ENCODE measurements at places on chromosomes 6 and 20.

DNA sequence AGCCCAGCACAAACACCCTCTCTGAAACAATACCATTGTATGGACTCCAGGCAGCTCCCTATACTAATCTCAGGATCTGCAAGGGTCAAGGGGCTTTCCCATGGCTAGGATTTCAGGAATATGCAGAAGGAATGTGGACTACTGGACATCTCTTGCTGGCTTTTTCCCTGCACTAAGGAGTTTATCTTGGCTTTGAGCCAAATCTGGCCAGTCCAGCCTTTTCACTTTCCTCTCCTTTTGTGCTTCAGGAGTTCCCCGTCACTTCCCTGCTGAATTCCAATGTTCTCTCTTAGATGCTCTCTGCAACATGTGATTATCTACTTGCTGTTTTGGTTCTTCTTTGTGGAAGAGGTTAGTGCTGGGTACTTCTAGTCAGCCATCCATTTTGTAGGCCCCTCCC, 568.2 kb downstream of the HDGFL1 start:
- no peak for DNase-seq

DNA sequence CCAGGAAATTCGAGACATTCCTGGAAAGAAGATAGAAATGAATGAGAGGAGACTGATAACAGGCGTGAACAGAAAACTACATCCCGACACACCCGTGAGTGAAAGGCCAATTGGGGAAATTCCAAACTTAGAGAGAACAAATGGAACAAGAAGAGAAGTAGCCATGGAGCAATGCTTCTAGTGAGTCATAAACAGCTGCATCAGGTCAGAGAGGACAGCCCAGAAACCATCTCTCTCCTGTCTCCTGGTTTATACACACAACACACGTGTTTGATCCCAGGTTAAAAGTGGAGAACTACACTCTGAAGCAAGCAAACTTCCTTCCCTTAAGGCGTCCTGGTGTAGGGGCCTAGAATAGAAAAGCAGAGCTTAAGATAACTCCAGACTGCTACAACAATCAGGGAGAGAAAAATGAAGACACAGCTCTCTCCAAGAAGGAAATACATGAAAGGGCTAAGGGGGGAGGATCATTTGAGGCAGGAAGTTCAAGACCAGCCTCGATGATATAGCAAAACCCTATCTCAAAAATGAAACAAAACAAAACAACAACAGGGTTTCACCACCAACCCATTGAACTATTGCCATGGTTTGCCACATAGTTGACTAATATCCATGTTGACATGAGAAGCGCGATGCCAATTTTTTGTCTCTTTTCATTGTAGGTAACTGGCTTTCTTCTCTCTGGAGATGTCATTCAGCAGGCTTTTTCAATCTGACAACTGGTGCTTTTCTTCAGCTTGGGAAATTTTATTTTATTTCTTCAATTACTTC, 26.9 kb downstream of the NRN1 start:
- no peak for DNase-seq

DNA sequence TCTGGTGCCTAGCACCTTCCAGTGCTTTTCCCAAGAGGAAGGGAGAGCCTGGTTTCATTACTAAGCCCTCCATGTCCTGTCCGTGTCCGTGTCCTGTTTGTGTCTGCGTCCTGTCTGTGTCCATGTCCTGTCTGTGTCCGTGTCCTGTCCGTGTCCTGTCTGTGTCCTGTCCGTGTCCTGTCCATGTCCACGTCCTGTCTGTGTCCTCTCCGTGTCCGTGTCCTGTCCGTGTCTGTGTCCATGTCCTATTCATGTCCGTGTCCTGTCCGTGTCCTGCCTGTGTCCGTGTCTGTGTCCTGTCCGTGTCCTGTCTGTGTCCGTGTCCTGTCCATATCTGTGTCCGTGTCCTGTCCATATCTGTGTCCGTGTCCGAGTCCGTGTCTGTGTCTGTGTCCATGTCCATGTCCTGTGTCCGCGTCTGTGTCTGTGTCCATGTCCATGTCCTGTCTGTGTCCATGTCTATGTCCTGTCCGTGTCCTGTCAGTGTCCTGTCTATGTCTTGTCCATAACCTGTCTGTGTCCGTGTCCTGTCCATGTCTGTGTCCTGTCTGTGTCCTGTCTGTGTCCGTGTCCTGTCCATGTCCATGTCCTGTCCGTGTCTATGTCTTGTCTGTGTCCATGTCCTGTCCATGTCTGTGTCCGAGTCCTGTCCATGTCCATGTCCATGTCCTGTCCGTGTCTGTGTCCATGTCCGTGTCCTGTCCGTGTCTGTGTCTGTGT, 54.4 kb upstream of the BHLHE23 start:
- no peak for DNase-seq

DNA sequence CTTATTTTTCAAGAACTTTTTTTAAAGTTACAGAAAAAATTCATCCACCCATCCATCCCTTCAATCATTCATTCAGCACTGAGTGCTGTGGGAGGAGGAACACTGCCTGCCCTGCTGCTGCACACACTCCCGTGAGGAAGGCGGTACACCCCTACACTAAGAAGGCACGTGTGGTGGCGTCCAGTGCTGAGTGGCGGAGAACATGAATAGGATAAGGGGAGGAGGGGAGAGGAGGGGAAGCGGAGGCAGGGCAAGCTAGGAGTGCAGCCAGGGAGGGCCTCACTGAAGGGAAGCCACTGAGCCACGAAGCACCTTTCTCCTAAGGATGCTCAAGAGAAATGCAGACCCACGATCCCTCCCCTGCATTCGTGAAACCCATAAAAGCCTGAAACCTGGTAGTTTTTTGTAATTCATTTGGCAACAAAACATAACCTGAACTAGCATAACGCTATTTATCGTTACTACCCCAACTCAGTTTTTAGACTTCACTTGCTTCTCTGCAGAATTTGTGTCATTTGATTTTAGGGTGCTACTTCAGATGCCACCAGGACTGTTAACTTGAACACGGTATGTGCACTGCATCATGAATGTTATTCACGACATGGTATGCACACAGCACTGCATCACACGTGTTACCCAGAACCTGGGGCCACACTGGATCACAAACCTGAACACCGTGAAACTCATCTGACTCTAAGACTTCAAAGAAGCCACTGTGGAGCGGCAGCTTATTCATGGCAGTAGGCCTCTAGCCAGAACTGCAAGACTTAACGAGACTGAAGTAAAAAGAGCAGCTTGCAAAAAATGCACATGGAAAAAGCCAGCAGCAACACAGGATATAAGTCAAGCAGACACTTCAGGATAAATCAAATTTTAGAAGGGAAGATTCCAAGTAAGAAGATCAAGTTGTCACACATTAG, 3.5 kb downstream of the RNASET2 start:
- peak; percentile 20 for DNase-seq

- DNase-seq = no peak
These were observed 33.1 kb downstream of the SCAF8 start for GRCh38 chr6:154766288-154766687.

DNA sequence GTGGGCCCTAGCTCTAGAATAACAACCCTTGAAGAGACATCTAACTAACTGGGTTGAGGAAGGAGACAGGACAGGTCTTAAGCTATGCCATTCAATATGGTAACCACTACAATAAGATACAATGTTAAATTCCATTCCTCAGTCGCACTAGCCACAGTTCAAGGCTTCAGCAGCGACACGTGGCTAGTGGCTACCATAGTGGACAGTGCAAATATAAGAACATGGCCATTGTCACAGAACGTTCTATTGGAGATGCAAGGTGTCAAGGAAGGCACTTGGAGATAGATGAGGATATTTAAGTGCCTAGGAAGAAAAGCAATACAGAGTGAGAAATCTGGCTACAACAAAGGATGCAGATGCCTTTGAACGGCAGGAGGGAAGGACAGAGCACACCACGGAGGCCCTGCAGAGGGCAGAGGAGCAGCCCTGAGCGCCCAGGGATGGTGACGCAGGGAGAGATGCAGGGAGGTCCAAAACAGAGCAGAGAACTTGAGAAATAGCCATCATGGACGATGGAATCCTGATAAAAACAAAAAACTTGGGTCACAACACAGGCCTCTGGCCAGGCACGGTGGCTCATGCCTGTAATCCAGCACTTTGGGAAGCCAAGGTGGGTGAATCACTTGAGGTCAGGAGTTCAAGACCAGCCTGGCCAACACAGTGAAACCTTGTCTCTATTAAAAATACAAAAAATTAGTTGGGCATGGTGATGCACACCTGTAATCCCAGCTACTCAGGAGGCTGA, 140.7 kb downstream of the ZMYND8 start:
- DNase-seq = no peak

DNA sequence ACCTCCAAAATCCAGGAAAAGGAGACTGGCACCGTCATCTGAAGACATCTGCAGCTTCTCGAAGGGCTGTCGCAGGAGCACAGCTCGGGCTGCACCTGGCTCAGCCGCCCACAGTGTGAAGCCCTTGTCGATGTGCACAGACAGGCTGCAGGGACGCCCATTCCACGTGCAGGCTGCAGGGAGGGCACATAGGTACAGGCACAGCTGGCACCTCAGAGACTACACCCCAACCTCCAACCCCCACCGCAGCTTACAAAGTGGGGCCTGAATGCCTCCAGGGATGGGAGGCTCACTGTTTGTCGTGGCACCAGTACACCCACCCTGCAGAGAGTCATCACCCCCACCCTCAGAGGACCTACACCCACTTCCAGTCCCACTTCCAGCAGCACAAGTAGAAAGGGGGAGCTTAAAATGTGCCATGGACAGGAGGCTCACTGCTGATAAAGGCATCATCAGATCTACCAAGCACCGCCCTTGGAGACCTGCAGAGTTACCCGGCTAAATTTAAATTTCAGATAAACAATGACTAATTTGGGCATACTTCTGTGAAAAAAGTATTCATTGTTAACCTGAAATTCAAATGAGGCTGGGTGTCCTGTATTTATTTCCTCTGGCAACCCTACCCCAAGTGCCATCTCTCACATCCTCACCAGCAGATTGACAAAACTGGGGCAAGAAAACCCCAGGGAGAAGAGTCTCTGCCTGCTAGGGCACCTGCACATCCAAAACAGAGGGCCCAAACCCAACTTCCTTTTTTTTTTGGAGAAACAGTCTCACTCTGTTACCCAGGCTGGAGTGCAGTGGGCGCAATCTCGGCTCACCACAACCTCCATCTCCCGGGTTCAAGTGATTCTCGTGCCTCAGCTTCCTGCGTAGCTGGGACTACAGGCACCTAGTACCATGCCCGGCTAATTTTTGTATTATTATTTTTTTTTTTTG, 7.7 kb upstream of the CDK5RAP1 start:
- peak; percentile 40 for DNase-seq

- DNase-seq = no peak
These were observed 1.2 kb upstream of the RAB22A start for GRCh38 chr20:58308290-58308679.

- no peak for DNase-seq
These were observed 3.1 kb downstream of the FBXL4 start for GRCh38 chr6:98944598-98945081.

- DNase-seq = peak; percentile 43
These were observed 11.3 kb downstream of the SERPINB6 start for GRCh38 chr6:2959909-2960719.

- no peak for DNase-seq
These were observed 16.1 kb downstream of the IP6K3 start for GRCh38 chr6:33730611-33731010.

- DNase-seq = no peak
These were observed 123.0 kb upstream of the ENPP5 start for GRCh38 chr6:46293641-46294316.

GRCh38 chr20:31839782-31840487, 5.5 kb downstream of the FOXS1 start:
- DNase-seq = no peak

GRCh38 chr20:20022498-20022897, 5.3 kb downstream of the NAA20 start:
- no peak for DNase-seq

GRCh38 chr6:119521251-119521650, 171.7 kb upstream of the MAN1A1 start:
- no peak for DNase-seq

DNA sequence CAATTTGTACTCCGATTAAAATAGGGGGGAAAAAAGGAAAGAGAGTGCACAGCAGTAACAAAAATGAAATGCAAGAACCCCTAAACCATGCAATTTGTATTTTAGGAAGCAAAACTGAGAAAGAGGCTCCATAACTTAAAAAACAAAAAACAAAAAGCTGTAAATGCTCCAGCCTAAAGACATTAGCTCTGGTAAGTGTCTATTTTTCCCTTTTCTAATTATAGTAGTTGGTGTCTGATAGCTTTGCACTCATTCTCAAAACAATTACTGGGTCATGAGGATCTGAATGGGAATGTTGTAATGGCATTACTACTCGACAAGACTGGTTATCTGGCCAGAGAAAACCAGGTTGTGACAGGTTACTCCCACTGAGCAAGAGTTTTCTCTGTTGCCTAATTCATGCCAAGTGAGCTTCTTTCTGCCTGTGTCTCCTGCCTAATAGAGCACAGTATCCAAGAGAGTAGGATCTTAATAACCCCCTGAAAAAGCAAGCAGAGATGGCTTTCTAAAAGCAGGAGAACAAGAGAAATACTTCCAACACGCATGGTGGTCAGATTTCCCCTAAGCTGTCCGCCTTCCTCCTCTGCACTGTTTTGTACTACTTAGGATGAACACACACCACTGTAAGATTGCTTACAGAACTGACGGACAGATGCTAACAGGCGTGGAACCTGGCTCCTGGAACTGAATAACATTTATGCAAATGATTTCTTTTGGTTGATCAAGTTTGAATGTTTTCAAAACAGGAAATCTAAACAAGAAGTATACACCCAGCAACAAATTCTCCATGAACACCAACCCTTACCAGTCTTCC, 86.4 kb downstream of the FKBP5 start:
- peak; percentile 50 for DNase-seq

DNA sequence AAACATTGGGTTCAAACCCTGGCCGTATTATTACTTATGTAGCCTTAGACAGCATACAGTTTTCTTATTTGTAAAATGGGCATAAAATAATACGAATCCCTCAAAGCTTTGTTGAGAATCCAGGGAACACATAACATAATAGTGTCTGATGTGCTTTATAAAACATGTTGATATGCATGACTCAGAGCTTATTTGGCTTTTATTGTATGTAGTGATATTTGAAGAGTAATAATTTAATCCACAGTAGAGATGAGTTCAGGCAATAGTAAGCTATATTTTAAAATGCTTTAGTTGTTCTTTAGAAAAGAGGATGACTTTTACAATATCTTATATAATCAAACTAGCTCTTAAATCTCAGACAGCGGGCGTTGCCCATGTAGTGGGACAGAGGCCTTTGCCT, 176.4 kb downstream of the SIM1 start:
- DNase-seq = no peak

GRCh38 chr6:30757261-30757904, 13.0 kb upstream of the IER3 start:
- DNase-seq = no peak

DNA sequence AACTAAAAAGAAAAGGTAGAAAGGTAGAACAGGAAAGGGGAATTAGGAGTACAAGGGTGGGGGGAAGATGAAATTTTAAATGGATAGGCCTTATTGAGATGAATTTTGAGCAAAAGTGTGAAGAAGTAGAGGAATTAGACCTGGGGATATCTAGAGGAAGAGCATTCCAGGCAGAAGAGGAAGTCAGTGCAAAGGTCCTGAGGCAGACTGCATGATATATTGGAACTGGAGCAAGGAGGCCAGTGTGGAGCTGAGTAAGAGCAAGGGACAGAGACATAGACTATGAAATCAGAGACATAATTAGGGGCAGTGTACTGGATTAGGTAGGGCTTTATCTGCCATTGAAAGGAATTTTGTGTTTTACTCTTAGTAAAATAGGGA, 40.4 kb downstream of the MAPK14 start:
- no peak for DNase-seq

- no peak for DNase-seq
These were observed 8.8 kb downstream of the CDKAL1 start for GRCh38 chr6:20542927-20543602.
